T-helper 17 cell (primary cell): ENCODE measurements at places on chromosomes 1 and 21.

GRCh38 chr21:42107177-42107880 lies 36.2 kb downstream of the UMODL1 start:
- DNase-seq: no peak

- no peak for DNase-seq
Measured at GRCh38 chr1:221788466-221788865, 46.6 kb upstream of the DUSP10 start.

DNA sequence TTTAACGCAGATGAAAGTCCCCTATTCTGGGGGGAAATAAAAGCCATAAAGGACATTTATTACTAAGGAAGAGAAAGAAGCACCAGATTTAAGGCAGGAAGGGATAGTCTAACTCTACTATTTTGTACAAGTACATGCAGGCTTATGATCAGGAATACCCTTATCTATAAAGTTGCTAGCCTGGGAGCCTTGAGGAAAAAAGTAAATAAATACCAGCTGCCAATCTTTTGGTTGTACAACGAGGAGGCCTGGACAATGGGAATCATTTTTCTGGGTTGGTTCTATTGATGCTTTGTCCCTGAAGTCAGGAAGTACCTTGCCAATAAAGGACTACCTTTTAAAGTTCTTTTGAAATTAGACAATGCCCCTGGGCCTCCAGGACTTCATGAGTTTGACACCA lies 367.8 kb downstream of the LMO4 start:
- no peak for DNase-seq

DNA sequence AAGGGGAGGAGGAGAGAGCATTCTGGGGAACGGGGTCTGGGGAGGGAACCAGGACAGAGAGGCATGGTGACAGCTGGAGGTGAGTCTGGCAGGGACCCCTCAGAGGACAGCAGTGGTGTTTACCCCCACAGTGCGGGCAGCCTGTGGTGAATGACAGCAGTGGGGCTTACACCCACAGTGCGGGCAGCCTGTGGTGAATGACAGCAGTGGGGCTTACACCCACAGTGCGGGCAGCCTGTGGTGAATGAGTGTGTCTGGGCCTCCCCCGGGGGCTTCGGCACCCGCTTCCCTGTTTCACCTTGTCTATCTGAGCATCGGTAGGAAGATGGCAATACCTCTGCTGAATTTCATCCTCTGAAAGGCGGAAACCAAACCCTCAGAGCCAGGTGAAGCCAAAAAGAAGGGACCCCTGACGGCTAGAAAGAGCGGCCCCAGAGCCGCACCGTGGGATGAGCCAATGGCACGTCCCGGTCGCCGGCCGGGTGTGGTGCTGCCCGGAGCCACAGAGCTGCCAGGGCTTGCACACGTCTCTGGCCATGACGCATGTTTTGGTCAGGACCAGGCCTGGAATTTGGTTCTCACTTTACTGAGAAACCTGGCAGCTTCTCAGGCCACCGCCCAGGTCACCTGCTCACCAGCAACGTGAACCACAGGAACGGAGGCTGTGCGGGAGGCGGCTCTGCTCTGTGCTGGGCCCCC lies 54.1 kb downstream of the SIK1 start:
- DNase-seq: no peak

- DNase-seq: no peak
Measured at GRCh38 chr1:69862906-69863305, 295.2 kb downstream of the LRRC7 start.

DNA sequence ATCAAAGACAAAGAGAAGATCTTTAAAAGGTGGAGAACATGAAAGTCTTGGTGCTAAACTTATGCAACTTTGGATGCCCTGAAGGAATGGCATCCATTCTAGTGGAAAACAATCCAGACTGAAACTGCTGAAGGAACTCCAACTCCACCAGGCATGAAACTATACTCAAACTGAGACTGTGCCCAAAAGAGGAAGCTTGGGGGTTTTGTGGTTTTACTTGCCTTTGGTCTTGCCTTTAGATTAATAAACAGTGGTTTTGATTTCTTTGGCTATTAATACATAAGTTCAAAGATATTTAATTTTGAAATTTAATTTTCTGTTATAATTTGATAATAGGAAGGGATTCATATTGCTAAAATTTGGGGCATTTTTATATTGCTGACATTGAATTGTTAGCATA lies 17.4 kb upstream of the SLC30A10 start:
- no peak for DNase-seq

GRCh38 chr1:65230731-65231481 lies 78.4 kb upstream of the DNAJC6 start:
- DNase-seq: no peak

- DNase-seq: no peak
Measured at GRCh38 chr1:920521-920920, 3.2 kb upstream of the SAMD11 start.

- DNase-seq: no peak
Measured at GRCh38 chr1:29230204-29230552, 556 bp downstream of the MECR start.

- DNase-seq: no peak
Measured at GRCh38 chr21:44759628-44760285, 41.9 kb downstream of the UBE2G2 start.

- DNase-seq: no peak
Measured at GRCh38 chr1:164772635-164773034, 213.7 kb downstream of the PBX1 start.

GRCh38 chr1:189769448-189769847 lies 708.2 kb downstream of the BRINP3 start:
- DNase-seq: no peak

DNA sequence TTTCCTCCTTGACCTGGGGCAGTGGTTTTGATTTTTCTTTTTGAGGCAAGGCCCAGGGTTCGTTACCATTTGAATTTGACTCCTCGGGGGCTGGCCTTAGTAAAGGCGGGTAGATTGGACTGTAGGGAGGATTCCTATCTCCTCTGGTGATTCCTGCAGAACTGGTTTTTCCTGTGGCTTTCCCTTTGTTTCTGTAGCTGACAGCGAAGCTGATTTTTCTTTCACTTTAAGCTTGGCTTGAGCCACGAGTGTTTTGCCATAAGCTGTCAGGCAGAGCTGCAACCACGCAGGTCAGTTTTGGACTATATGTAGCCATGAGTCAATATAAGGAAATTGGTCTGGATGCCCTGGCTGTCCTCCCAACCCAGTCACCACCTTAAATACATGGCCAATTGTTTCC lies 28.7 kb upstream of the KCNJ15 start:
- no peak for DNase-seq

DNA sequence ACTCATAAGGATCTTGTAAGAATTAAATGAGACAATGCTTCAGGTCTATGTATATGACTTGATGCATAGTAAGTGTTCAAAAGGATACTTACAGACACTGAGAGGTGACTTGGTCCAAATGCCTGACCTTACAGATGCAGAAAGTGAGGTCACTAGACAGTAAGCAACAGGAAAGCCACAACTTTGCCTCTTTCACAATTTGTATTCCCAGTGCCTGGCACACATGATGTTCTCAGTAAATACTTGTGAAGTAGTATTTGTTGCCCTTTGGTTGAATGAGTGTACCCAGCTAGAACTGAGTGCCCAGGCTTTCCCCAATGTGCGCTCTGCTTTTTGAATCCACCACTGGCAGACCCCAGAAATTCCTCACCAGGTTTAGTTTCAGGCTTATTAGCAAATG lies 105.1 kb downstream of the BEND5 start:
- DNase-seq: no peak

DNA sequence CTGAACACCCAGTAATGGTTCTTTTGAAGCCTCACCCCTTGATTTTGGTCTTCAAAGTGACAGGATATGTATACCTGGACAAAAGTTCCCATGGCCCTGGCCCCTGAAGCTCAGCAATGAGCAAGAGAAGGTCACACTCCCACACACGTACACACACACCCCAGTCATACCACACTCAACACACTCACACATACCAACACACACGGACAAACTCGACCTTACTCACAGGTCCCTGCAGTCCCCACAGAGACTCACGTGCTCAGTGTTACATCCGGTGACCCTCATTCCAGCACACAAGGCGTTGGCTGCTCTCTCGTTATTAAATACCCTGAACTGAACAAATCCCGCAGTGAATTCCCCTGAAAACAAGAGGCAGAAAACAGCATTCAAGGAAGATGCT lies 5.9 kb downstream of the ITLN1 start:
- no peak for DNase-seq

DNA sequence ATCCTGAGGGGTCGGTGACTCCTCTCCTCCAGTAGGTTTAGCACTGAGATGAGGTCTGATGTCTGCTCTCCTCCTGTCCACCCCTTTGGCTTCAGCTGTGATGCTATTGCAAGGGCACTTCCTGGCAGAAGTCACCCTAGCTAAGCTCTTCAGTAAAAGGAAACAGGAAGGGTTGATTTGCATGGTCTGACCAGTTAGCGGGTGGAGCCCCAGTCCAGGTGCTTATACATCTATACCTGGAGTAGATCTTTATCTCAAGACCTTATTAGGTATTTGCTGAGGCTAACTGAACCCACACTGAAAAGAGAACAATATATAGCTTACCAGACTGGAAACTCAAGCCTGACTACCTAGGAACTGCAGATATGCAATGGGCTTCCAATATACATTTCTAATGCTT lies 28.9 kb upstream of the NFASC start:
- DNase-seq: no peak

- DNase-seq: no peak
Measured at GRCh38 chr1:173865468-173866164, 2.2 kb downstream of the GAS5 start.

DNA sequence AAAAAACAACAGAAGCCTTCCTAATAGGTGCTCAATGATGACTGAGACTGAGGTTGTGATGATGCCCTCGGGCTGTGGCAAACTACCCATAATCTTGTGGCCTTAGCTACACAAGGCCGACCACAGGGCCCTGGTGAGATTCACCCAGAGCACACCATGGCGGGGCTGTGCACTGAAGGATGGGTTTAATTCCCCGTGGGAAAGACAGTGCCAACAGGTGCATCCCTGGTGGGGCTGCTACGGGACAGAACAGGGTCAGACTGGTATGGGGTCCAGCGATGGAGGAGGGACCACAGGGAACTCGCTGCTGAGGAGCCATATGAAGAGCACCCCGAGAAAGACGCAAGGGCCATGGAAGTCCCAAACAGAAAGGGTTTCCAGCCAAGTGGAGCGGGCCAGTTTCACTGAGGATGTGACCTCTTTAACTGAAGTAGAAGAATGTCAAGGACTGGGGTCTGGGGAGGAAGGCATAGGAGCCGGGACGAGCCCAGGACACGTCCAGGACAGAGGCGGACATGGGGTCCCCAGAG lies 21.3 kb downstream of the PRDM15 start:
- no peak for DNase-seq

DNA sequence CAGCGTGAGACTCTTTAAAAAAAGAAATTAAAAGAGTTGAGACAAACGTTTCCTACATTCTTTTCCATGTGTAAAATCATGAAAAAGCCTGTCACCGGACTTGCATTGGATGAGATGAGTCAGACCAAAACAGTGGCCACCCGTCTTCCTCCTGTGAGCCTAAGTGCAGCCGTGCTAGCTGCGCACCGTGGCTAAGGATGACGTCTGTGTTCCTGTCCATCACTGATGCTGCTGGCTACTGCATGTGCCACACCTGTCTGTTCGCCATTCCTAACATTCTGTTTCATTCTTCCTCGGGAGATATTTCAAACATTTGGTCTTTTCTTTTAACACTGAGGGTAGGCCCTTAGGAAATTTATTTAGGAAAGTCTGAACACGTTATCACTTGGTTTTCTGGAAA lies 31.2 kb downstream of the IFNAR1 start:
- DNase-seq: no peak

DNA sequence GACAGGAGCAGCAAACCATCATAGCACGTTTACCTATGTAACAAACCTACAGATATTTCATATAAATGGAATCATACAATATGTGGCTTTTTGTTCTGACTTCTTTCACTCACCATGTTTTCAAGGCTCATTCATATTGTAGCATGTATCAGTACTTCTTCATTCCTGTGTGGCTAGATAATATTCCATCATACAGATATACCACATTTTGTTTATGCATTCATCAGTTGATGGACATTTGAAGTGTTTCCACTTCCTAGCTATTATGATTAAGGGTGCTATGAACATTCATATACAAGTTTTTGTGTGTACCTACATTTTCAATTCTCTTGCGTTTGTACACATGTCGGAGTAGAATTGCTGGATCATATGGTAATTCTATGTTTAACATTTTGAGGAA lies 90.1 kb downstream of the CDC42BPA start:
- DNase-seq: no peak

- DNase-seq: no peak
Measured at GRCh38 chr1:91026777-91027176, 4.9 kb upstream of the ZNF644 start.

DNA sequence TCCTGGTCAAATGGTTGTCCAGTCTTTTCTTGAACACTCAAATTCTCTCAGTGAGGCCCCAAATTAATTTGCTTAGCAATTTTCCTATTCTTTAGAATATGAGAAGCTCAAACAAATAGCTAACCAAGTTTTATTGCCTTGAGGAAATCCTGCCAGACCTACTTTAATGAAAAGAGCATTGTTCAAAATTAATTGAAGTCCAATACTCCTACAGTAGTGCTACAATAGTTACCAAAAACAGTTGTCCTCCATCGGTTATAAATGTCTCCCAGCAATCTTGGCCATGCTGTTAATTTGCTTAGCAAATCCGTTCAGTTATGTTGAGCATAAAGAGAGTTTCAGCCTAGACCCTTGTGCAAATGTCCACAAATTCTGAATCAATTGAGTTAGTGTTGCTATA lies 112.9 kb downstream of the MAB21L3 start:
- no peak for DNase-seq

DNA sequence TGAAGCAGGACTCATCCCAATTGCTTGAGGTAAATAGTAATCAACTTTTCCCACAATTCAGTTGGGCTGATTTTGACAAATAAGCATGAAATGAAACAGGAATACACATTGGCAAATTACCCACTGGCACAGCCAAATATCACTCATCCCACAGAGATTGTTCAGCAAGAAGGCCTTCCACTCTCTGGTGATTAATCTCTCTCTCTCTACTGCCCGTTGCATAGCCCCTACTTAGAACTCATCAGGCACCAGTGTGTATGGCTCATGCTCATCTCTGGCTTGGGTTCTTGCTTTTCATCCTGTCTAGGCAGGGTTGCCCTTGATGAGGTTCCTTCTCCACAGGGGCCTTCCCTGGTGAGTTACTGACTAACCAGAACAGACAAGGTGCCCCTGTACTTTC lies 1.1 kb downstream of the BSDC1 start:
- DNase-seq: no peak

- no peak for DNase-seq
Measured at GRCh38 chr21:29873908-29874307, 65.9 kb downstream of the GRIK1 start.

DNA sequence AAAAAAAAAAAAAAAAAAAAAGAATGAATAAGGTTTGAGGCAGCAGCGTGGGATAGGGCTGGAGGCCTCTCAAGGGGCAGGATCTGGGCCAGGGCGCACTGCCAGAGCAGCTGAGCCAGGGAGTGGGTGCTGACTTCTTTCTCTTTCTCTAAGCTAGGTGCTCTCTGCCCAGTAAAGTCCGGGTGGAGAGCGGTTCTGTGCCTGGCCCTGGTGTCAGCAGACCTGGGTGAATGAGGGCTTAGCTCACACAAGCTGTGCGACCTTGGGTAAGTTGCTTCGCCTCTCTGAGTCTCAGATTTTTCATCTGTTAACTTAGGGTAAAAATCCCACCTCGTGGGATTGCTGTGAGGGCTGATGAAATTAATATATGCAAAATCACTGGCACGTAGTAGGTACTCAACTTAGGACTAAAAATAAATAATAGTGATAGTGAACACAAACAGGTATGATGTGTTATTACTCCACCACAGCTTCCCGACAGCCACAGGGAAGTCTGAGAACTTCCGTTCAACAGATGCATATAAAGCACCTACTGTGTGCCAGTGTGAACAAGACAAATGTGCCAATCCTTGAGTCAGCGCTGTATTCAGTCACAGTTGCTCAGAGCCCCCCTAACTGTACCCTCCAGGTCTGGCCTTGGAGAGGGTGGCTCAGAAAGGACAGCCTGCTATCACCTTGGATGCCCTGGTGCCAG lies 2.0 kb upstream of the FAM131C start:
- DNase-seq: no peak
